ENCODE measurements at places on chromosomes 7 and 10. TPM values are rescaled to one million over a fixed set of nuclear protein-coding genes. Genes with fewer than 3 reads are reported as not detected.

The TMEM196 gene
- polyA plus RNA-seq: not detected

DNA sequence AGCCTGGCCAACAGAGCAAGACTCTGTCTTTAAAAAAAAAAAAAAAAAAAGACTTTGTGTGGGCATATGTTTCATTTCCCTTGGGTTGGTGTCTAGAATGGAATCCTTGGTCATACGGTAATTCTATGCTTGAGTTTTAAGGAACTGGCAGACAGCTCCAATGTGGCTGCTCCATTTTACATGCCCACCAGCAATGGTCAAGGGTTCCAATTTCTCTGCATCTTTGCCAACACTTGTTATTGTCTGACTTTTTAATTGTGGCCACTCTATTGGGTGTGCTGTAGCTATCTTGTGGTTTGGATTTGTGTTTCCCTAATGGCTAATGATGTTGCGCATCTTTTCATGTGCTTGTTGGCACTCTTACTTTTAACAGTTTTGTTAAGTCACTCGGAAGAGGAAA lies 57.6 kb downstream of the BRI3 start:
- no peak for DNase-seq

GRCh38 chr7:28432105-28432504 lies 19.8 kb downstream of the CREB5 start:
- DNase-seq: no peak

DNA sequence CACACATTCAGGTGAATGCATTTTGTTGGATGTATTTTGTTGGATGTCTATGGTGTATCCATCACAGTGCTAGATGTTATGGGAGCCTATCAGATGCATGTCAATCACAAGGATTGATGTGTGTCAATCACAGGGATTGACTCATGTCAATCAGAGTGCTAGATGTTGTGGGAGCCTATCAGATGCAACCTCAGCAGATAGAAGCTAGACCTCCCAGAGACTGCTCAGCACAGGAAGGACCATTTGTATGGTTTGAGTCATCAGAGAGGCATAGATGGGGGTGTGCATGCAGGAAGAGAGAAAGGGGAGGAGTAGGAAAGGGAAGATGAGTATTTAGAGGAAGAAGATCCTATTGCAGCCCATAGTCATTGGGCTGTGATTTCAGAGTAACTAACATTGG lies 48.3 kb upstream of the PITRM1 start:
- no peak for DNase-seq

DNA sequence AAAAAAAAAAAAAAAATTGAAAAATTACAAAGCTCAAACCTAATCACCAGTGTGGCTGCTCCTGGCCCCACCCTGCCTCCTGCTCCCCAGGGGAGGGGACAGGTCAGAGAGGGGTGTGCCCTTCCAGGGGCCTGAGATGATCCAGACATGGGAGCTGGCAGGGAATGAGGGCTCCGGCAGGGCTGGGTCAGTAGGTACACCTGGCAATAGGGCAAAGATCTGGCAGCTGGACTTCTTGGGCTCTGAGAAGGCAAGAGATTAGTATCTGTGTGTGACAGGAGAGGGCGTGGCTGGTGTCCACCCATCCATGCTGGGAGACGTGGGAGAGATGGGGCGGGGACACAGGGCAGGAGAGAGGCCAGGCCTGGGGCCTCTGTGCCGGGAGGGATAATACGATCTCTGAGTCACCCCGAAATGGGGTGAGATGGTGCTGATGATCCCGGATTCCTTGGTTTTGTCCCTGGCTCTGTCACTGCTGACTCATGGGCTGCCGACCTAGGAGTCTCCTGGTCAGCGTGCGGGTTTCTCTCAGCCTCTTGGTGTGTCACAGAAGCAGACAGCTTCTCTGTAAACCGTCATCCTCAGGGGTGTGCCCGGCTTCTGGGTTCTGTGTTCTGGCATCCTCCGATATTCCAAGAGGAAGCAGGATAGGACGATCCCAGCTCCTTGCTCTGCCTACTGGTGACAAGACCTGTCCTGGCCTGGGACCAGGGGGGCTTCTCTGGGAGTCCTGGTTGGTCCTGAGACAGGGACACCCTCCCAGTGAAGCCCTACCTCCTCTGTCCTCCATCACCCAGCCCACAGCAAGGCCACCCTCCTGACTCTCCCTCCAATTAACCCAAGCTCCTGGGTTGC lies 8.2 kb upstream of the CLDN4 start:
- no peak for DNase-seq

DNA sequence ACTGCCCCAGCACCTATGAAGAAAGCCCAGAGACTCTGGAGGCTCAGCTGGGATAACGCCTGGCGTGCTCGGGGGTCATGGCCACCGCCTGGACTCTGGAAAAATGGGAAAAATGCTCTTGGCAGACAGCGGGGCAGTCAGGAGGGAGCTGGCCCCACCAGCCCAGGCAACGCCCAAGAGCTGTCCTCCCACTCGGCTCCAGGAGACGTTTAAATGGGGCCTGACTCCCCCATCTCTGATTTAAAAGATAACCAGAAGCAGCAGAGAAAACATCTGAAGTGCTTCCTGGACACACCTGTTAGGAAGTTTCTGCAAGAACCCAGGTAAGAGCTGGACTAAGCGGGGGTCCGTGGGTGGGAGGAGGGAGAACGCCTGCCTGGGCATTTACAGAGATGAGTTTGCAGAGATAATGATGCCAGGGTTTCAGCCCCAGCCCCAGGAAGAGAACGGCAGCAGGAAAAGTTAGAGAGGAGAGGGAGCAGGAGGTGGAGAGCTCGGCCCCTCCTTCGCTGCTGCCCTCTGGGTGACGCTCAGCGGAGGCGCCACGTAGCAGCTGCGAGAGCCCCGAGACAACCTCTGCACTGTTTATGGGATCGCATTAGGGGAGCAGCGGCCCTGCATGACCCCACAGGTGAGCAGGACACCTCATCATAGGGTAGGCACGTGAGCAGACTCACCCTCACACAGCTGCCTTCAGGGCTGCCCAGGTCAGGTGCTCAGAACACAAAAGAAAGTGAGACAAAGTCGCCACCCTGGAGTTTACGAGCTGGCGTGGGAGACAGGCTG lies 83.5 kb upstream of the INSIG1 start:
- DNase-seq: peak; percentile 45

DNA sequence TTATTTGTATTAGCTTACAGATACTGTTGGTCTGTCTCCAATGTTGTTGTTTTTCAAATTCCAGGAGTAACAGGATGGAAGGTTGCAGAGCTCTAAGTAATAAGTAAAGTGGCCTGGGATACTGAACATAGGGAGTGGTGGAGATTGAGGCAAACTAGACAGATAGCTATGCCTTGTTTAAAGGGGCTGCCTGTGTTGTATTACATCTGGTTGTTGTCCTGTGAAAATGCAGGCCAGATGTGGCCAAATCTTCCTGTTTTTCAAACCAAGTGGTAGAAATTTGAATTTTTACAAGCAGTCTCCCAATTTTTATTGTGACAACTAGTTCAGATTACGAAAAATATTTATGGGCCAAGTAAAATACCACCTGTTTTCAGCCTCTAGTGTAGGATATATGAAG lies 33.5 kb downstream of the BICC1 start:
- DNase-seq: no peak

- DNase-seq: no peak
Observed at GRCh38 chr10:117112220-117112619, 25.9 kb downstream of the VAX1 start.

- DNase-seq: no peak
Observed at GRCh38 chr10:112490545-112490944, 43.5 kb downstream of the VTI1A start.

DNA sequence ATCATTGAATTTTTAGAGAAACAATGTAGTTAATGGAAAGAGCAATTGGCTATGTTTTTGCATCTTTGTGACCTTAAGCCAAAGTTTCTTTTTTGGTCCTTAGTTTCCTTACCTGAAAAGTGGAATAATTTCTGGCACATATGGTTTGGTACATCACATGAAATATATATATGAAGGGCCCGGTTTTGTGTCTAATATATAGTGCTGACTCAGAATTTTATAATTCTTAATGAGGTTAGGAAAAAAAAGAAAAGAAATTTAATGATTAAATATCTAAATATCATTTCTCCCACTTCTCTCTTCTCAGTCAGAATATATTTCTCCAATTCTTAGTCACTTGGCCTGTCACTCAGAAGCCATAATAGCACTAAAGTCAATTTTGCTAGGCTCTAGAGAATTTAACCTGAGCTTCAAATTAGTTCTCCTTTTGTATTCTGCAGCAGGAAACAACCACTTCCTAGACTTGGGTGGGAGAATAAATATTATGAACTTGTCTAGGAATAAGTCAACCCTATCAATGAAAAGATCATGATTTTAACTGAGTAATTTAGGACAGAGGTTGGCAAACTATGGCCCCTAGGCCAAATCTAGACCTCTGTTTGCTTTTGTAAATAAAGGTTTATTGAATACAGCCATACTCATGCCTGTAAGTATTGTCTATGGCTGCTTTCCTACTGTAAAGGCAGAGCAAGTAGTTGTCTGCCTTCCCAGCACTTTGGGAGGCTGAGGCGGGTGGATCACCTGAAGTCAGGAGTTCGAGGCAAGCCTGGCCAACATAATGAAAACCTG lies 34.6 kb downstream of the PPP1R9A start:
- DNase-seq: no peak

DNA sequence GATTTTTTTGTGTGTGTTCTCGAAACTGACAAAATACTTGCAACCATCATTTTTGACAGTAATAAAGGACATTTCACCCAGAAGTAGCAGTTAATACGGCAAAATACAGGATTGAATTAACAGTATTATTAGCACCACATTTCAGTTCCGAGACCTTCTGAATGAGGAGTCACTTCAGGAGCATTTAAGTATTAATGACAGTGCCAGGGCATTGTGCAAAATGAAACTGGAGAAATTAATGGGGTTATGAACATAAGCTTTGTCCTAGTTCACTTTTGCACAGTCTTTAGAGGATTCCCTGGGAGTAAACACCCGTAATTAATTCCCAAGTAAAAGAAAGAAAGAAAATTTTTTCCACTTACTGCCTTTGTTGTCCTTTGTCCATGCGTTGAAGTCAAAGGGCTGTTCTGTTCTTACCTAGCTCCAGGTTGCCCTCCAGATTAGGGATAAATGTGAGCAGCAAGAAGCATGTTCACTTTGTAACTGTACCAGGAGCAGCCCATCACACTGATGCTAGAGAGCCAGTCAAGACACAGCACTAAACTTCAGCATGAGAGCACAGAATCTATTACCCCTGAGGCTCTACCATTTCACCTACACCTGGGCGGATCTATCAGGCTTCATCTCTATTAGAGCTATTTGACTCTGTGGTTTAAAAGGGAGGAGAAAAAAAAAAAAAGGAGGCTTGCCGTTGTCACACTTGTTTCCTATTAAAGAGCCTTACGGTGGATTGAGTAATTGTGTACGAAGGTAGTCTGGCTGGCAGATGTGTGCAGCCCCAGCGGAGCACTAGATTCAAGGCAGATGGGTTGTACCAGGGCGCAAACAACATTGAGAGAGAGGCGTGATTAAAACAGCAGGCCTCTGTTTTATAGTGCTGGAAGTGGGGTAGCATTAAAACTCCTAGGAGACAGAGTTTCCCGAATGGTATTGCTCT lies 297.8 kb upstream of the SEMA3A start:
- DNase-seq: no peak
